Esophagus (tissue), 2 donors: ENCODE measurements at places on chromosomes 5 and 9. TPM values are rescaled to one million over a fixed set of nuclear protein-coding genes. Genes with fewer than 3 reads are reported as not detected.

Gene SLC45A2
- not detected for polyA plus RNA-seq

Gene SNCB
- polyA plus RNA-seq, result not detected

Gene BRD8
- polyA plus RNA-seq, result 34.7 TPM

Gene FAM78A
- 0.86 TPM for polyA plus RNA-seq

Gene CPLANE1
- polyA plus RNA-seq, result 1.8 TPM

Gene BARX1
- polyA plus RNA-seq, result 4.0 TPM

Gene CRHBP
- polyA plus RNA-seq, result 0.10 TPM

Gene ZNF782
- 0.92 TPM for polyA plus RNA-seq

Gene LRRTM2
- 0.02 TPM for polyA plus RNA-seq

Gene RUSC2
- 27.2 TPM for polyA plus RNA-seq

Gene RNF44
- polyA plus RNA-seq, result 12.9 TPM

Gene WDR38
- polyA plus RNA-seq, result not detected

Gene ACSL6
- 0.28 TPM for polyA plus RNA-seq

Gene CNTFR
- polyA plus RNA-seq, result 0.22 TPM

Gene ABO
- 15.6 TPM for polyA plus RNA-seq

Gene MYMK
- not detected for polyA plus RNA-seq

Gene SPATA31E1
- not detected for polyA plus RNA-seq

Gene ZBED3
- polyA plus RNA-seq, result 1.0 TPM
